Activated CD4-positive, CD25-positive, alpha-beta regulatory T cell treated with anti-CD3 and anti-CD28 coated beads, Interleukin-2, amount 50 U/mL, for 24 hours (primary cell): ENCODE measurements at places on chromosomes 2 and 18.

- ATAC-seq: no peak
These were observed 72.4 kb downstream of the PXDN start for GRCh38 chr2:1671916-1672315.

- no peak for ATAC-seq
These were observed 511.6 kb downstream of the PLCL1 start for GRCh38 chr2:198315791-198316630.

DNA sequence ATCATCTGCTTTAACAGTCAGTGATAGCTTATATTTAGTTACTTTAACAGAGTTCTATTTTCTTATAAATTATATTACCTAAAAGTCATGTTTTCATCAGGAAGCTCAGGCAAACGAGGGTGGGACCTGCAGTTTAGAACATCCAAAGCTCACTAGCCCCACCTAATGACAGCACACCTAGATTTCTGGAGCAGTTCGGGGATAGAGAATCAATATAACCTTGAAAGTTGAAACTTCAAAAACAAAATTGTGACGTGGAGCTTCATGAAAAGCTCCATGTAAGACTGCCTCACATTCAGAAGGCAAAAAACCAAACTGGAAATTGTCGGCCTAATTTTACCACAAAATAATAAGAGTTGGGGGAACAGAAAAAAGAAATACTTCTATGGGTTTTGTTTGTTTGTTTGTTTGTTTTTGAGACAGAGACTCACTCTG lies 185.9 kb upstream of the CCDC150 start:
- peak; percentile 41 for ATAC-seq

GRCh38 chr2:79861059-79861374 lies 348.2 kb downstream of the CTNNA2 start:
- ATAC-seq: no peak

- ATAC-seq: no peak
These were observed 163.1 kb upstream of the PKDCC start for GRCh38 chr2:41884718-41885117.

DNA sequence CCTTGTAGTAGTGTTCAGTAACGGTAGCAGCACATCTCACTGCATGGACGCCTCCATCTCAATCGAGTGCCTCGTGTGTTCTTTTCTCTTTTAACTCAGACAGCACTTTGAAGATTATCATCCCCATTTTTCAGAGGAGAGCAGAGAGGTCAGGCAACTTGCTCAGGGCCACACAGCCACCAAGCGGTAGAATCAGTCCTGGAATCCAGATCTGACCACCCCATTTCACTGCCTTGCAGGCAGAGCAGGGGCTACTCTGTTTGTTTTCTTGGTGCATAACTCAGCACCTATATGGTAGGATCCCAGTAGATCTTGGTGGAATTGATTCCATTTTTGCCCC lies 129.5 kb downstream of the SMAD7 start:
- no peak for ATAC-seq

DNA sequence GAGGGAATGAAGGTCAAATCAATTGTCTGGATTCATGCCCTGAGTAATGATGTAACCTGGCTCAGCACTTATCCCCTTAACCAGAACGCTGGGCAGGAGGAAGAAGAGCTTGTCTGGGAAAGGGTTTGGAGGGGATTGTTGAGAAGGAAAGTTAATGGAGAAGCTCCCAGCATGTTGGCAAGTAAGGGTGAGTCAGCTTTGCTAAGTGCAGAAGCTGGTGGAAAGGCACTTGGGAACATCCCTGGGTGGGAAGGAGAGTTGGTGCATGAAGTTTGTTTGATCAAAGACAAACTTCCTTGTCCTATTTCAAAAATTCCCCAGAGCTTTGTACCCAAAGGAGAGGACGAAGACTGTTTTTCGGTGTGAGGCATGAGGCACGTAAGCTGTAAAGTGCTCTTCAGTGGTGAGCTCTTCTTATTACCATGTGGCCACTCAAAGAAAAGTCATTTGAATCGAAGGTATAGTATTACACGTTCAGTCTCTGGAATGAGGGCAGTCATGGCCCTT lies 17.6 kb upstream of the DAW1 start:
- no peak for ATAC-seq

DNA sequence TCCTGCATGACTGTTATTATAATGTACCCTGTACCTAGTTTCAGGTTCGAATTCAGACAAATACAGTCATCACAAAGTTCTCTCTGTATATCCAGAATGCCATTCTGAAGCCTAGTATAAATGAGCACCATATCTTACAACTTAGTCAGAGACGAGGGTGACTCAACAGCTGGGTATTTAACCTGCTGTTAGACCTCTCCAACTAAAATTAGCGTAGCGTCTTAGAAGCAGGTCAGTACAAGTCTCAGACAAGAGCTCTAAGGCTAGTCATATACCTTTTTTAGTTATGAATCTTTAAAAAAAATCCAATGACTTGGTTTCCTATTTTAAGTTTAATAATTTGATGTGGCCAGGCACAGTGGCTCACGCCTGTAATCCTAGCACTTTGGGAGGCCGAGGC lies 74.1 kb downstream of the CABYR start:
- no peak for ATAC-seq

- ATAC-seq: no peak
These were observed 608.1 kb downstream of the LRP1B start for GRCh38 chr2:141522702-141523101.

DNA sequence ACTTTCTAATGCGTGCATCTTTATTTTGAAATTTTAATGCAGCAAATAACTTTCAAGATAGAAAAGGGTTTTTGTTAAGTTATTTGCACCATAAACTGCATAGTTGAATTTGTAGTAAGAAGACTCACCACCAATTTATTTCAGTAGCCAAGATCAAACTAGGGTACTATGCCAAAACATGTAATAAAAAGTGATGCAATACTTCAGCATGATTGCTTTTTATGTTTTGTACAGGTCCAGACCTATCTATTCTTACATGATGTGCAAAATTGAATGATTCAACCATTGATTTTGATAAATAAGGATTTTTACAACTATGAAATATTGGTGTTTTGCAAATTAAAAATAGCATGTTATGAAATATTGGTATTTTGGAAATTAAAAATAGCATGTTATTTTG lies 26.7 kb downstream of the AGPS start:
- no peak for ATAC-seq

- no peak for ATAC-seq
These were observed 105.5 kb downstream of the MYCN start for GRCh38 chr2:16045653-16046352.

DNA sequence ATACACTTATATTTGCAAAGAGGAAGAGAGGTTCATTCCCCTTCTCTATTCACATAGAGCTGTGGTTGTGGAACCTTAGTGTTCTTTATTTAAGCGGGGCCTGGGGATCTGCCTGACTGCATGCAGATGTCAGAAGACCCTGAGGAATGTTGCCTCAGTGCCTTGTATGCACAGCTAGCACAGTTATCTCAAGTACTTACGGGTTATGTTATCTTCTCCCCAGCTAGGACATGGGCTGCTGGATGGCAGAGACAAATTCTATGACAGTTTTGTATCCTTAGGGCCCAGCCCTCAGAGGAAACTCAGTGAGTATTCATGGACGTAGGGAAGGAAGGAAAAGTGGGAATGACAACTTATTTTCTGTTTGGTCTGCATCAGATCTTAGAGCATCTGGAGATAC lies 37.7 kb upstream of the RTN4 start:
- no peak for ATAC-seq

DNA sequence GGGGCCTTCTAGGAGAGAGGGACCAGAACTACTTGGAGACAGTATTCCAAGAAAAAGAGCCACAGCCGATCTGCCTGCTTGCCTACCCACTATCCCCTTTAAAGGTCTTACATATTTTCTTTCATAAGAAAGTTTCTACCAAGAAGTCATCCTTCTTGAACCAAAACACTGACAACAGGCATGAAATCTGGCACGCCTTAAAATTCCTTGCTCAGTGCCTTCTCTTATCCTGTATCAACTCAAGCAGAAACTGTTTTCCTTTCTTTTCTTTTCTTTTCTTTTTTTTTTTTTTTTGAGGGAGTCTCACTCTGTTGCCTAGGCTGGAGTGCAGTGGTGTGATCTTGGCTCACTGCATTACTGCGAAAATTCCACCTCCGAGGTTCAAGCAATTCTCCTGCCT lies 48.3 kb upstream of the ZFP36L2 start:
- ATAC-seq: no peak

GRCh38 chr2:36516136-36516870 lies 81.7 kb downstream of the FEZ2 start:
- ATAC-seq: no peak

DNA sequence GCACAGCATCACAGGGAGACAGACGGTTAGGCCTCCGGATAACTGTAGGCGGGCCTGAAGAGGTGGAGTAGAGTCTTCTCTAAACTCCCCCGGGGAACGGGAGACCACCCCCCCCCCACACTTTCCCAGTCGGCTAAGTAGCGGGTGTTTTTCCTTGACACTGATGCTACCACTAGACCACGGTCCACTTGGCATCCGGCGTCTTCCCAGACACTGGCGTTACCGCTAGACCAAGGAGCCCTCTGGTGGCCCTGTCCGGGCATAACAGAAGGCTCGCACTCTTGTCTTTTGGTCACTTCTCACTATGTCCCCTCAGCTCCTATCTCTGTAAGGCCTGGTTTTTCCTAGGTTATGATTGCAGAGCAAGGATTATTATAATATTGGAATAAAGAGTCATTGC lies 25.7 kb upstream of the NCL start:
- ATAC-seq: no peak

- ATAC-seq: peak; percentile 75
These were observed 41.7 kb downstream of the MYOM1 start for GRCh38 chr18:3177902-3178687.

DNA sequence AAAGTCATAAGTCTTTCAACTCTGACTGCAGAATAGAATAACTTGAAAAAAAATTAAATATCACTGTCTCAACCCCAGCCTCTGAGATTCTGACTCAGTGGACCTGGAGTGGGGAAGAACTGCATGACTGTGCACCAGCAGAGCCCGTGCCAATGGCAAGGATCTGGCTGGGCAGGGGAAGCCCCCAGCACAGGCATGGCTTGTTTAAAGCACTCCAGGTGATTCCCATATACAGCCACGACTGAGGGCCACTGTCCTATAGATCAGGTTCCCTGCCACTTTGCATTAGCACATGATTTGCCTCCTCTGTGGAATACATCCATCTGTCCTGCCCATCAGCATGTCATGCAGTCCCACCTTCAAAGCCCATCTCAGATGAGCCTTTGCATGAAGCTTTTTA lies 45.9 kb upstream of the NCK2 start:
- ATAC-seq: no peak

GRCh38 chr18:13544953-13545352 lies 181.4 kb downstream of the FAM210A start:
- no peak for ATAC-seq

- no peak for ATAC-seq
These were observed 22.5 kb downstream of the ALS2 start for GRCh38 chr2:201758234-201758633.

DNA sequence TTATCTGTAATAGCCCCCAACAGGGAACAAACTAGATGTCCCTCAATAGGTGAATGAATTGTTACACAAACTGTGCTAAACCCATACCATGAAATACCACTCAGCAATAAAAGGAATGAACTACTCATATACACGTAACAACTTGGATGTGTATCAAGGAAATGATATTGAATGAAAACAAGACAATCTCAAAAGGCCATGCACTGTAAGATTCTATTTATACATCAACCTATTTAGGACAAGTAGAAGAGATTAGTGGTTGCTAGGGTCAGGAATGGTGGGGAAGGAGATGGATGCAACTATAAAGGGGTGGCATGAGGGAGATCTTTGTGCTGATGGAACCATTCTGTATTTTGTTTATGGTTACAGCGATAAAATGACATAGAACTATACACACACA lies 47.1 kb downstream of the KANSL3 start:
- no peak for ATAC-seq

DNA sequence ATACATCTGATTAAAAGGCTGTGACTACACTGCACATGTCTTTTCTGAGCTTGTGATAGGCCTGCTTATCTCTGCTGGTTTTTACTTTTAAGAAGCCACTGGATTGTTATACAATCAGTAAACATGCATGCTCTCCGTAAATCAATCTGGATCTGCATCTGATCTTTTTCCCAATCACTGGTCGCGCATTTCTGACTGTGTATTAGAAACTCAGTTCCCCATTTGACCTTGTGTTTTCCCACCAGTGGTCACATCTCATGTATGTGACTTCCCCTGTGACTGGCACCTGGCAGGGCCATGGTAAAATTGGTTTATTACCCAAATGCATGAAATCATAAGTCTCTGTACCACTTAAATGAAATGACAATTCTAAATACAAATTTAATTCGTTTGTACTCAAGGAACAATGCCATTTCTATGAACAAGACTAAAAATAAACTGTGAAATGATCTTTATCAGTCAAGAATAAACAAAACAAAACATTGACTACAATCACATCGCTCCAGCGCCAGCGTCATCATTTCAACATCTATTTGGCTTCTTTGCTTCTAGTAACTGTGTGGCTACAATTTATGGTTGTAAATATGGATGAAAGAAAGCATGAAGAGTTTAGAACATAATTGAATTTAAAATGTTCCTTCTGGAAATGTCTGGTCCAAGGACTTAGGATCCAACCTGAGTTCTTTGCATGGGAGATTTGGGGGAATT lies 396.6 kb upstream of the TRIB2 start:
- ATAC-seq: no peak

DNA sequence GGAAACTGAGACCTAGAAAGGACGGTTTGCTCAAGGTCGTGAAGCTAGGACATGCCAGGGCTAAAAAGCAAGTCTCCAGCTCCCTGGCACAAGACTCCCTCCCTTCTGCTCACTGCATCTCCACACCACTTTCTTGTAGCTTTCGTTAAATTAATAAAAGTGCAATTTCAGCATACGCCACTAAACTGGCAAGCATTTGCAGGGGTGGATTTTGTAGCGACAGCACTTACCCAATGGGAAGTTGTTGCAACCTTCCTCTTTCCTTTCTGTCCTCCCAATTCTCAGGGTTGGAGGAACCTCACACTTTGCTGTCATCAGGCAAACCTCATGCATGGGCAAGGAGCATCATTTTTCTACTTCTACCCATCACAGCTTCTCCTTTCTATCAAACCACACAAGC lies 7.4 kb upstream of the RHOB start:
- no peak for ATAC-seq

DNA sequence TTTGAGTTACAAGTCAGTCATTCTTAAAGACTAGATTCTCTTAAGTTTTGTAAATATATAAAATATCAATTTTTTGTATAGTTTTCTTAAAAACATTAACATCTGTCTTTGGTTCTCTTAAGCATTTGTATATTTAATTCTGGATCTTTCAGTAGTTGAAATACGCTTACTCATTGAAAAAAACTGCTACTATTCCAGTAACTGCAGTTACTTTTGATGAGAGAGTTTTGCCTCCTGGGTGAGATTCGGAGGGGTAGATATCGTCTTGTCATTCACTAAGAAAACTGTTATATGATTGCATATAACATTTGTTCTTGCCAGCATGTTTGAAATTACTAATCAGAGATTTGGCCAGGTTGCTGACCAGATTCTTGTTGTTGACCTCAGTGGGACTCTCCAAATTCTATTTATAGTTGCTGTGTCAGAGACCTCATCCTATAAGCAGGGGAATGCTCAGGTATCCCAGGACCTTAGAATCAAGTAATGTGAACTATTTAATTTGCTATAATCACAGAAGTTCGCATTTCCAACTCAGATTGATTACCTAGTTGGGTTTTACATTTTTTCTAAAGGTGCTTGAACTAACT lies 7.9 kb downstream of the AGPS start:
- no peak for ATAC-seq

- no peak for ATAC-seq
These were observed 164.2 kb downstream of the C1D start for GRCh38 chr2:67898595-67898994.
